ENCODE measurements at places on chromosomes 6 and 20.

DNA sequence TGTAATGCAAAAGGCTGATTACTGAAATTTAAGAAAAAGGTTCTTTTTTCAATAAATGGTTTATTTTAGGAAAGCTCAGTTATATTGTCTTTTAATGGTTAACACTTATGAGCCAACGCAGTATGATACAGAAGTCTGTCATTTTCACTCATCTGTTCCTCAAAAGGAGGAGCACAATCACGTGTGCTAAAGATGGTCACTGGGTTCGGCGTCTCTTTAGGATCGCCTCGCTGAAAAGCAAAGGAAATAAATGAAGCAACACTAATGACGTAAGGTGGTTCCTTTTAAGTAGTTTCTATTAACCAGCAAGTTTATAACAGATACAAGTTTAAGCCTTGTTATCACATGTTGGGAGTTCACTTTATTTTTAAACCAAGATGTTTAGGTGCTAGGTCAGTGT is 125.7 kb downstream of the MAP3K4 start:
- peak; percentile 49 for DNase-seq

DNA sequence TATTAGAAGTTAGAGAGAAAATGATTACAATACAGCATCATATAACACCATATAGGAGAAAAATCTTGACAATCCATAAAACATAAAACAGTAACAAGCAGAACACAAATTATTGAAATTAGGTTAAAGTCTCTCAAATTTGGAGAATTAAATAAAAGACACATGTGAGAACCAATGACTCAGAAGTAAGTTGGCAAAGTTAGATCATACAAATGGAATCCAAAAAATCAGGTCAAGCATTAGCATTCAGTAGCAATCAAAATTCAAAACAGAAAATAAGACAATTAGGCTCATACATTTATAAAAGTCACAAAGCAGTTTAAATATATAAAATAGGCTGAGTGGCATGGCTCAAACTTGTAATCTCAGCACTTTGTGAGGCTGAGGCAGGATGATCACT is 775.6 kb downstream of the PHF3 start:
- DNase-seq = no peak

GRCh38 chr6:19558934-19559333 is 278.2 kb upstream of the ID4 start:
- DNase-seq = no peak

DNA sequence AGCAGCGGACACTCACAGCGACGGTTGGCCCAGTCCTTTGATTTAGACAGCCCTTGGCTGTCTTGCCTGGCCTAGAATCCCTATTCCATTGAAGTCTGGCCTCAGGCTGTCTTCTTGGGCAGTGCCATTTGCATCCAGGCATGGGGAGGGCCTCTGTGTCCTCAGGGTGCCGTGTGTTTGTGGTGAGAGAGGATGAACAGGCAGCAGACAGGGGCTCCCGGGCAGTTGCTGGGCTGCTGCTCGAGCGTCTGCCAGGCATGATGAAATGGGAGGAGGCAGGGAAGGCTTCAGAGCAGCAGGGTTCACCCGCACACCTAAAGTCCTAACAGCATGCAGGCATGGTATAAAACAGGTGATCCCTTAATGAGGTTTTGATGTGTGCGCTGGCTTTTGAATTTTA is 126.9 kb downstream of the SOBP start:
- no peak for DNase-seq

DNA sequence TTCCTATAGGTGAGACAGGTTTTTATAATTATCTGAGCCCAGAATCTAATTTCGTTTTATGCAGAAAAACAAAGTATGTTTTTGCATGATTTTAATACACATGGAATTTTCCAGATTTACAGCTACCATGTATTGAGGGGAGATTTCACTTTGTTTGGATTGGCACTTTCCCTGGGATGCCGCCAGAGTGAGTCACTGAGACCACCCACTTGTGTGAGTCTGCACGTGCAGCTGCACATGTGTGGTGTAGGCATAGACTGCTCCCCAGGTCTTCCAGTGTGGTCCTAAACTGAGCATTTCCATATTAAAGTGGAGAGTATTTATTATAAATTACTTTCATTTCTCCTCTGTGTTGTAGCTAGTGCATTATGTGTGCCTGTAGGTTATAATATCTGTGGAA is 186.8 kb downstream of the UBE3D start:
- DNase-seq = no peak

DNA sequence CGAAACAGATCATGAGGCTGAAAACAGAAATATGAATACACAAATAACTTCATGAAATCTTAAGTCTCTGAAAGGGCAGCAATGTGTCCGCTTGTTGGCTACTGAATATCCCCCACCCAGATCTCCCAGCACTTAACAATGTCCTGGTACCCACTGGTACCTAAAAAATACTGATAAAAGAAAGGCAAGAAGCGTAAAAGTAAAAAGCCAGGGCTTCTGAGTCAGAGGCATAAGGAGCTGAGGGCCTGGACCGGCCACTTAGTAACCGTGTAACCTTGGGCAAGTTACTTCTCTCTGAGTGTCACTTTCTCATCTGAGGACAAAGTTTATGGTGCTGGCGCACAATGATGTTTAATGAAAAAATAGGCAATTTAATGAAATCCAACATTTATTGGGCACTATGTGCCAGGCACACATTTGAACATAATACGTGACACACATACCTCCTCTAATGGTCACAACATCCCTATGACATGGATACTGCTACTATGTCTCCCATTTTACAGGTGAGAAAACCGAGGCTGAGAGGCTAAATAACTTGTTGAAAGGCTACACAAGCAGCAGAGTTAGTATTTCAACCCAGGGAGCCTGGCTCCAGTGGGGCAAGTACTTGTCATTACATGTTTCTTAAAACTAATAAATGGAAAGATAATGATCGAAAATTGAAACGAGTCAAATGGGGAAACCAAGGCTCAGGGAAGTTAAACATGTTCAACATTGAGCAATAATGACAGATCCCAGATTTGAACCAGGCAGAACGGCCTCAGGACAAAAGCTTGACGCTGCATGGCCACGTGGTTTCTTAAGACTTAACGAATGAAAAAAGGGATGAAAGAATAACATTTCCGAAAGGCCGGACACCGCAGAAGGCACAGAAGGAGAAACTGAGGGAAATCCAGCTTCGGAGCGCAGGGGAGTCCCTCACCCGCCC is 828 bp downstream of the TP53RK start:
- no peak for DNase-seq

DNA sequence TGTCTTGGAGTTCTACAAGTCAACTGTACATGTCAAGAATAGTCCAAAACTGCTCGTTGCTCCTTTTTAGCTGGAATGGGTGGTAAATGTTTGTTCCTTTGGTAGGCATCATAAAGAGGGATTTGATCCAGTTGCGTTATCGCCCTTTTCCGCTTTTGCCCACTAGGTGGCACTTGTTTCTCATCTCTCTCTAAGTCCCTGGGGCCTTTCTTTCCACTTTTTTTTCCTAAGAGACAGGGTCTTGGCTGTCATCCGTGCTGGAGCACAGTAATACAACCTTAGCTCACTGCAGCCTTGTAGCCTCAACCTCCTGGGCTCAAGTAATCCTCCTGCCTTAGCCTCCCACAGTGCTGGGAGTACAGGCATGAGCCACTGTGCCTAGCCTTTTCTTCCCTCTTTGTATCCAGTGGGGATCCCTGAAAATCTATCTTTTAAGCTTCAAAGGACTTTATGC is 20.7 kb downstream of the GTPBP2 start:
- DNase-seq = peak; percentile 34

GRCh38 chr6:139295901-139296300 is 4.1 kb upstream of the TXLNB start:
- DNase-seq = peak; percentile 33
